Activated T-cell treated with anti-CD3 and anti-CD28 coated beads, Interleukin-2, amount 50 U/mL, for 72 hours (primary cell): ENCODE measurements at places on chromosomes 3 and 15.

DNA sequence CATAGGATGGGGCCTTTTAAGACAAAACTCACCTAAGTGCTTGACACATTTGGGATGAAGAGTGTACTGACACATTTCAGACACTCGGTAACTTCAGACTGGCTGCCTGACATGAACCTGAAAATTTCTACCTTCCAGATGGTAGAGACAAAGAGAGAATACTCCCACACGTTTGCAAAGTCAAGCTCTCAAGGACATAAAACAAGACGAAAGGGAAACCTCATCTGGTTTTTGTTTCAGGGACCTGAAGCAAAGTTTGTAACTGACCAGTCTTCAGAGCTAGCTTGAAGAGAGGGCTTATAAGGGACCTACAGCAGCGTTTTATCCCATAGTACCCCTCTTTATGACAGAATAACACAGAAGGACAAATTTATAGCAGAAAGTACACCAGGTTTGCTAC, 41.9 kb downstream of the ZNF621 start:
- DNase-seq, result no peak

DNA sequence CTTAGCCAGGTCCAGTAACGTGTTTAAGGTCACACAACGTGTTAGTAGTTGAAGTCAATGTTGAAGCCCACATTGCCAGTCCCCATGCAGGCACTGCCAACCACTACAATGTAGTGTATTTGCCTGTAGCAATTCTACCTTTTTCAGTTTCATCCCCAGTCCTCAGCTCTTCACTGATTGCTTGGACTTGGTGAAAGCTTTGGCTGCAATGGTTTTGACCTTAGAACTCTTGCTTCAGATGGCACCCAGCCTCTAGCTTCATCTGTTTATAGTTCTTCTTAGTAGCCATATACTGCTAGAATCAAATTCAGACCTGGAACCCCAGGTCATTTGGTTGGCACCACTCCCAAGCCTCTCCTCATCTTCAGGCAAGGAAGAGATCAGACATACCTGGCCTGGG, 345.4 kb upstream of the SEMA6D start:
- no peak for DNase-seq

- DNase-seq, result no peak
These were observed 294.1 kb upstream of the UBE2E2 start for GRCh38 chr3:22908989-22909507.

- DNase-seq, result no peak
These were observed 106.8 kb upstream of the RAP2B start for GRCh38 chr3:153055217-153055616.

GRCh38 chr3:131329774-131330173, 51.8 kb upstream of the NUDT16 start:
- DNase-seq, result no peak

DNA sequence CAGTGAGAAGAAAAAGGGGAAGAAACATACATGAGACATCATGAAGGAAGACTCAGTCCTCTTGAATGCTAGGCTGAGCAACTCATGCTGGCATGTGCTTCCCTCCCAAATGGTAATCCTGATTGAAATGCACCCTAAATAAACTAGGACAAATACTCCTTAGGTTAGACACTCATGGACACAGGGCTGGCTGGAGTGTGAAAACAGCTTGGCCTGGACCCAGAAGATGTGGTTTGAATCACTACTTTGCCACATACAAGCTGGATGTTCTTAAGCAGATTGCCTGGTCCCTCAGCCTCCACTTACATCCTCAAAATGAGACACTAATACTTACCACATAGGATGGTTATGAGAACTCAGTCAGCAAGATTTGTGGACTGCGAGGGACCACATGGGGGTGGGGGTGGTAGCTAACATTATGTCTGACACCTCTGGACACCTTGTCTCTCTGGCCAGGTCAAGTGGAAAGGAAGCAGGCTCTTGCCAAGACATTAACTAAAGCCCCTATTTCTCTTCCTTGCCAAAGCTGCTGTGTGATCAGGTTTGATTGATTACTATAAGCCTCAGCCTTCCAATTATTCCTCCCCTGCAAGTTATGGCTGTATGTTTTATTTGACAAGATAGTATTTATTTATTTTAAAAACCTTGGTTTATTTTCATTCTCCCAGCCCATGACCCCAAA, 138.9 kb upstream of the SLC7A14 start:
- no peak for DNase-seq

- no peak for DNase-seq
These were observed 13.8 kb downstream of the FSD2 start for GRCh38 chr15:82792068-82792467.

- DNase-seq, result no peak
These were observed 66.4 kb downstream of the TFG start for GRCh38 chr3:100775669-100776068.

GRCh38 chr15:78063970-78064385, 13.5 kb downstream of the TBC1D2B start:
- no peak for DNase-seq

- DNase-seq, result no peak
These were observed 259.5 kb downstream of the MECOM start for GRCh38 chr3:169403855-169404519.

- no peak for DNase-seq
These were observed 332.2 kb downstream of the AGBL1 start for GRCh38 chr15:86411916-86412315.

DNA sequence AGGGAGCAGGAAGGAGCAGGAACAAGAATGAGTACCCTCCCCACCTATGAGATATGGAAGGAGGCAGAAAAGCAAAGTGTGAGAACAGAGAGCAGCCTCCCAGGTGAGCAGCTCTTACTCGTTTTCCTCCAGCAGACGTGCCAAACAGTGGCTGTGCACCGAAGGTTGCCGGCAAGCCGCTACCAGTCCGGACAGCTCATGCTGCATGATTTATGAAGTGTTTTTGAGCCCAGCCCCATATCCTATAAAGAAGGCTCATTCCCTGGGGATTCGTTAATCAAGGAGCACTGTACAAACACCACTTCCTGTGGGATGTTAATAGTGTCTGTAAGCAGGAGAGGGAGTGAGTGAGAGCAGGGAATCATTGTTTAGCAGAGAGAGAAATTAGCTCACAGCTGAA, 118.3 kb upstream of the FOXB1 start:
- DNase-seq, result no peak

- peak; percentile 56 for DNase-seq
These were observed 62.1 kb upstream of the SLC6A11 start for GRCh38 chr3:10753964-10754363.

- no peak for DNase-seq
These were observed 90.1 kb upstream of the NEO1 start for GRCh38 chr15:72962054-72962702.

- no peak for DNase-seq
These were observed 163.1 kb downstream of the ROBO1 start for GRCh38 chr3:79604681-79605080.

DNA sequence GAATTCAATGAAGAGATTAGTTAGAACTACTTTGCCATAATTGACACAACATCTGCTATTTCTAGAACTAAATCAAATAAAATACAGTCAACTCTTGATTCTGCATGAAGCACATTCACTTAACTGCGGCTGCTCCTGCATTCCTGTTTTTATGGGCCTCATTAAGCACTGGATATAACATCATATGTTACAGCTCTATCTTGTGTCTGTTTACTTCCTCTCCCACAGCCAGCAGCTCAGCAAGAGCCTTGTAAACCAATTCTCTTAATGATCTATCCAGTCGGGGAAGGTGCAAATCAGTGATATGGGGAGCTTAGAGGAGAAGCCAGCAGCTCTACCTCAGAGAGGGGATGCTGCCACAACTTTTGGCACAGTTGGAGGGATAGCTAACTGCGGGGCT, 329.2 kb downstream of the ARRDC4 start:
- no peak for DNase-seq

DNA sequence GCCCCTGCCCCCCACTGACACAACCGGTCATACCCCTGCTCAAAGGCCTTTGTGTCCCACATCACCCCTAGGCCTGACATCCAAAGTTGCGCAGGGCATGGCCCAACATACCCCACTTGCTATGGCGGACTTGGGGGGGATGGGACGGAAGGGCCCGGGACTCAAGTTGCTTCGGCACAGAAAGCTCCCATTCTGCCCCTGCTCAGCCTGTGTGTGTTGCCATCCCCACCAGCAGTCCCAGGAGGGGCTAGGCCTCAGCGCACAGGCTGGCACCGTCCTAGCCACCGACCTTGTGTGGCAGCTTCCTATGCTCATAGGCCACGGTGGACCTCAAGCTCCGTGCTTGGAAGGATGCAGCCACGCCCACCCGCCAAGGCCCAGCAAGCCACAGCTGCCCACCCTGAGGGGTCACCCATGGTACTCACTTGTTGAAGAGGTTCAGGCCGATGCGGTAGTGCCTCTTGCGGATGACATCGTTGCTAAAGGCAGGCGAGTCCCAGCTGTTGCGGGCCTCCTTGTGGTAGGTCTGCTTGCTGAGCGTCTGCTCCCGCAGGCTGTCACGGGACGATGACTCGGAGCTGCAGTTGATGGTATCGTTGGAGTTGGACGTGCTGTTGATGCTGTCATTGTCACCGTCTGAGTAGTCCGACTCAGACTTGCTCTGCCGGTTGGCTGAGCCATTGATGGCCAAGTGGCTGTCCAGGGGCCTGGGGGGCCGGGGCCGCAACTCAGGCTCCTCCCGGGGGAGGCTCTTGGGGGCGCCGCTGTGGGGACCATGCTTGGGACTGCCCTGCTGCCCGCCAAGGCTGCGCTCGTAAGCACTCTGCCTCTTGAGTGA, 93.9 kb upstream of the RPL32 start:
- no peak for DNase-seq

DNA sequence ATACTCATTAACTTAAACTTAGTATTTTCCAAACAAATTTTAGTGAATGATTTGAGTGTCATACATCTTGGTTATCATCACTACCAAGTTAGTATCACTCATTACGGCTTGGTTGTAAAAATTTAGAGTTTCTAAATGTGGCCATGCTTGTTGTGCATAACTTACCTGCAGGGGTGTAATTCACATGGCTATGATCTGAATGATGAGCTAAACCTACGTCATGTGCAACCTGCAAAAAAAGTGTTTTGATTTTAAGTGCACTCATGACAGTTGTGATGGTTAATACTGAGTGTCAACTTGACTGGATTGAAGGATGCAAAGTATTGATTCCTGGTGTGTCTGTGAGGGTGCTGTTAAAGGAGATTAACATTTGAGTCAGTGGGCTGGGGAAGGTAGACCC, 17.6 kb upstream of the CLDN16 start:
- no peak for DNase-seq

- no peak for DNase-seq
These were observed 89.5 kb downstream of the ANP32A start for GRCh38 chr15:68730976-68731897.

DNA sequence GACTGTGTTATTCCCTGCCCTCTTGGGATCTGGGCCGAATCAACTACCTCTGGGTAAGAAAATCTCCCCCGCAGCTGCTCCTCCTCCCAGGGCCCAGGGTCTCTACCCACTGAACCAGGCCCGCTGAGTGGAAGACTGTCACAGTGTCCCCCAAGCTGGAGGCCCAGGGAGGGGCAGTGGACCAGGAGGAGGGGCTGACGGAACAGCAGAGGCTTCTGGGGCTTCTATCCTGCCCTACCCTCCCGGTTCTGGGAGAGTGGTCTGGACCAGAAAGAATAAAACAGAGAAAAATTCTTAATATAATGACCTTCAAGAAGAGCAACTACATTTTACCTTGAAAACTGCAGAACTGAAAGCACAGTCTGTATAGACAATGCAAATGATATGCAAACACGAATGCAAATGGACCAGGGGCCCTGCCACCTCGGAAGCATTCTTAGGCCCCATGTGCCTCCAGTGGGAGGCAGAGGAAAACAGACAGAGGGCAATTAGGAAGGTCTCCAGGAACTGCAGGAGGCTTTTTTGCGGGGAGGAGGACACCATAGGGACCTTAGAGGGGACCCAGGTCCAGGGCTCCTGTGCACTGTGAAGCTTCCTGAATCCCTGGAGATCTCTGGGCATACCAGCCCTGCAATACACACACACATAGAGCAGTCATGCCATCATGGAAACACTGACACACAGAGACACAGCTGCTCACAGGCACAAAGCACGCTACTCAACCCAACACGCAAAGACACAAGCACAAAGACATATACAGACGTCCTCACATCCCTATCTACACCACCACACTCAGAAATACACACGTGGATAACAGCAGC, 12.3 kb downstream of the MEGF11 start:
- DNase-seq, result no peak

DNA sequence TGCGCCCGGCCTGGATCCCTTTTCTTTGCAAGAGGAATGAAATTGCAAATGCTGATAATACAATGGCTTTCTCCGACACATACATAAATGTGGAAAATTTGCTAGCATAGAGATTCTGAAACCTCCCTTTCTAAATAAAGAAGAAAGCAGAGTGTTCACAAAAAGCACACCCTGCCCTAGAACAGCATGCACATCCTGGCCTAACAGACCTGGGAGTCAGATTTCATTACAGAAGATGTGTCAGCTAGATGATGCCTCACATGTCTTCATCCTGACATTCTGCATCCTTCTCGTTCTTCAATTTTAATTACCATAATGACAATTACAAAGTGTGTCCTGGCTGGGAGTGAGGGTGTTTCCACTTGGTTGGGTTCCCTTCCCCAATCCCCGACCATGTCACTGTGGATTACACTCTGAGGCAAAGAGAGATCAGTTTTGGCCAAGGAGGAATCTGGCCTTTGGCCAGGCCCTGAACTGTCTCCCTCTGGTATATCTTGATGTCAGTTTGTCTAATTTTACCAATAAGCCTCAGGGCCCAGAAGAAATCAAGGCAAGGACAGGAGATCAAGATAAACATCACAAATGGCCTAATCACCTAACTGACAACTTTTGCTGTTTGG, 104.9 kb upstream of the SPATA12 start:
- no peak for DNase-seq

DNA sequence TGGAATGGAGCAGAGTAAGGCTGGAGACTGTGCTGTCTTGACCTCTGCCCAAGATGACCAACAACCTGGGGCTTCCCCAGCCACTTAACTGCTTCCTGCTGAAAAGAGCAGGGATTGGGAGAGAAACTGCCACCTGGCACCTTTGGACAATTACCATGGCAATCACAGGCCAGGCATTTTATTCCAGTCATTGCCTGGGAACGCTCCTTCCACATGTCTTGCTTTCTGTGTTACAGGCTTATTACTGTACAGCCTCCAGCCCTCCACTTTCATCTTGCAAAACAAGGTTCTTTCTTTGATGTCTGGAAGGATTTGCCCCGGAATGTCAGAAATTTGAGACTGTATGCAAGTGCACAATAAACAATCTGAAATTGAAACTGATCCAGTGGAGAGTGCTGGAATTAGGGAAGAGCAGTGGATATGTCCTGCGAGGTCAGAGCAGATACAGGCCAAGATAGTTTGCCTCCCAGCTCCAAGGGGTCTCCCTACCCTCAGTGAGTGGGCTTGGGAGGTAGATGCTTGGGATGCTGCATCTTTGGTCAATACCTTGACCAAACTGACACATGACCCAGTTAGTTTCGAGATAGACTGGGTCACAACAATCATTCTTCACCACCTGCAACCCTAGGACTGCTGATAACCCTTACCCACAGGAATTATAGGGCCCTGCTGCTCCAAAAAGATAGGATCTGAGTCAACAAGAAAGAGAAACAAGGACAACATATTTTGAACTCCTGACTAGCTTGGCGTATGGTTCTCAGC, 2.7 kb downstream of the PPP1R14D start:
- no peak for DNase-seq

GRCh38 chr3:132550579-132551305, 46.3 kb upstream of the ACKR4 start:
- no peak for DNase-seq

GRCh38 chr3:10189557-10190354, 25.0 kb downstream of the IRAK2 start:
- DNase-seq, result peak; percentile 39

GRCh38 chr15:99826157-99826780, 93.0 kb upstream of the LYSMD4 start:
- DNase-seq, result peak; percentile 21
